ENCODE measurements at places on chromosomes 2 and 18. TPM values are rescaled to one million over a fixed set of nuclear protein-coding genes. Genes with fewer than 3 reads are reported as not detected.

- H3K36me3 ChIP-seq, result no peaks in the 10 kb centered on the region
- H3K4me3 ChIP-seq, result no peak overlapping the region
- H3K4me1 ChIP-seq, result no peaks in the 10 kb centered on the region
These were observed 243.0 kb downstream of the ZNF407 start for GRCh38 chr18:74840492-74841167.

- H3K27ac ChIP-seq, result no peak overlapping the region
- H3K4me3 ChIP-seq, result no peak overlapping the region
- no peaks in the 10 kb centered on the region for H3K27me3 ChIP-seq
- H3K36me3 ChIP-seq, result no peaks in the 10 kb centered on the region
- peaks cover 10% of the 10 kb centered on the region for H3K4me1 ChIP-seq
These were observed 359.5 kb downstream of the ZNF521 start for GRCh38 chr18:24992491-24992890.

- no peak overlapping the region for H3K27ac ChIP-seq
- H3K27me3 ChIP-seq, result no peaks in the 10 kb centered on the region
- H3K4me1 ChIP-seq, result no peaks in the 10 kb centered on the region
- H3K4me3 ChIP-seq, result no peak overlapping the region
- DNase-seq, result no peak
These were observed 163.9 kb upstream of the THUMPD2 start for GRCh38 chr2:39942950-39943349.

DNA sequence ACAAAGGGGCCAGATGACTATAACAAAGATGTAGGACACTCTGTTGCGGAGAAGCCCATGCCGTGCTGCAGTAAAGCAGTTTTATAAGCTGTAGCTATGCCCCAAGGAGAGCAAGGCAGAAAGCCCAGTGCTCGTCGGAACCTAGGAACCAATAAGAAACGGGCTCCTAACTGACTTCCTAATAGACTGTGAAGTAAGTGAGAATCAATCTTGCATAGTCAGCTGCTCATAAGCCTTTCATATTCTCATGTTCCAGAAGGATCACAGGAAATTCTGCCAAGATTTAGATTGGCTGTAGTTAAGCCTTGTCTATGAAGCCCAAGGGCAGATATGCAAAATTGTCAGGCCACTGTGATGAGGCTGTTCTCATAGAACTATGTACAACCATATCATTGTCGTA lies 98.4 kb downstream of the RTTN start:
- no peak for DNase-seq
- no peak overlapping the region for H3K4me3 ChIP-seq
- no peak overlapping the region for H3K27ac ChIP-seq

SULT1C4 gene
- 4.3 TPM for total RNA-seq

GRCh38 chr2:10482913-10483312 lies 34.8 kb upstream of the ODC1 start:
- H3K4me1 ChIP-seq, result no peaks in the 10 kb centered on the region
- no peaks in the 10 kb centered on the region for H3K27me3 ChIP-seq
- no peaks in the 10 kb centered on the region for H3K36me3 ChIP-seq
- H3K27ac ChIP-seq, result no peak overlapping the region
- no peak for DNase-seq

GRCh38 chr2:240111253-240111652 lies 24.9 kb downstream of the COPS9 start:
- no peaks in the 10 kb centered on the region for H3K27me3 ChIP-seq
- no peaks in the 10 kb centered on the region for H3K4me1 ChIP-seq
- no peak for DNase-seq
- no peak overlapping the region for H3K4me3 ChIP-seq
- H3K27ac ChIP-seq, result no peak overlapping the region

PGAP1 gene
- total RNA-seq, result 4.2 TPM

ANKRD62 gene
- not detected for total RNA-seq

- H3K4me1 ChIP-seq, result no peaks in the 10 kb centered on the region
- no peaks in the 10 kb centered on the region for H3K27me3 ChIP-seq
- no peaks in the 10 kb centered on the region for H3K36me3 ChIP-seq
- DNase-seq, result no peak
- no peak overlapping the region for H3K27ac ChIP-seq
These were observed 30.3 kb upstream of the SEC11C start for GRCh38 chr18:59109375-59109774.

- H3K36me3 ChIP-seq, result no peaks in the 10 kb centered on the region
- DNase-seq, result no peak
- no peaks in the 10 kb centered on the region for H3K27me3 ChIP-seq
- H3K4me1 ChIP-seq, result no peaks in the 10 kb centered on the region
- no peak overlapping the region for H3K4me3 ChIP-seq
These were observed 198.8 kb downstream of the NDUFA10 start for GRCh38 chr2:239826376-239826775.

SYT4 gene
- 0.15 TPM for total RNA-seq

UGT1A8 gene
- total RNA-seq, result not detected

DNA sequence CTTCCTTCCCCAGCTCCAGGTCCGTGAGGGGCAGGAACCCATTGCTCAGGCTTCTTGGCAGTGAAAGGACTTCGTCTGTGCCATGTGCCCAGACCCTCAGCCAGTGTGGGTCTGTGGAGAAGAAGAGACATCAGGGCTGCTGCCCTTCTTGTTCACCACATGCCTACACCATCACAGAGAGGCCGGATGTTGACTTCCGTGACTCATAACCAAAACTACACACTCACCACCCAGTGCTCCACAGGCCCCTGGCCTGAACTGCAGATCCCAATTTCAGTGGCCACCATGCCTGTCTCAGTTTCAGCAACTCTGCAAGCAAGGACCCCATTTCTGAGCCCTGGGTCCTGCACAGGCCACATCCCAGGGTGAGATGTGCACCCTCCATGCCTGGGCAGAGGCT lies 332.6 kb upstream of the SALL3 start:
- peaks cover 9% of the 10 kb centered on the region for H3K4me1 ChIP-seq
- DNase-seq, result no peak
- H3K27ac ChIP-seq, result no peak overlapping the region
- no peaks in the 10 kb centered on the region for H3K27me3 ChIP-seq

KCNG2 gene
- not detected for total RNA-seq

GRCh38 chr18:9021458-9021857 lies 81.0 kb upstream of the NDUFV2 start:
- H3K36me3 ChIP-seq, result no peaks in the 10 kb centered on the region
- H3K4me3 ChIP-seq, result no peak overlapping the region
- H3K27ac ChIP-seq, result no peak overlapping the region
- no peaks in the 10 kb centered on the region for H3K27me3 ChIP-seq
- H3K4me1 ChIP-seq, result peaks cover 9% of the 10 kb centered on the region

TSPYL6 gene
- 1.0 TPM for total RNA-seq

DNA sequence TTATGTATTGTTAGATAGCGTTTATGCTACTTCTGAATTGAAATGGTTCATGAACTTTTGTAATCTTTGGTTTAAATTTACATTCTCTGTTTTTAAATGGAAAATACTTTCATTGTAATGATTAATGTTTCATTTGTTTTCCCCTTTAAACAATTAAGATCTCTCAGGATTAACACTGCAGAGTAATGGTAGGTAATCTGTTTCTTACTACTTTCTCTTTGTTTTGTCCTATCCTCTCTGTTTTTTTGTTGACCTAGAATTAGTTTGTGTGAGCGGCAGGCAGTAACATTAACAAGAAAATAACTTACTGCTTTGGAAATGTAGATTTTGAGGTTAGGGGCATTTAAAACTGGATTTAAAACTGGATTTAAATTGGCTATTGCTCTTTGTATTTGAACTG lies 19.1 kb downstream of the SMAD4 start:
- H3K27me3 ChIP-seq, result no peaks in the 10 kb centered on the region
- no peak overlapping the region for H3K27ac ChIP-seq
- H3K36me3 ChIP-seq, result peaks cover 7% of the 10 kb centered on the region
- DNase-seq, result no peak
- H3K4me1 ChIP-seq, result peaks cover 24% of the 10 kb centered on the region

DNA sequence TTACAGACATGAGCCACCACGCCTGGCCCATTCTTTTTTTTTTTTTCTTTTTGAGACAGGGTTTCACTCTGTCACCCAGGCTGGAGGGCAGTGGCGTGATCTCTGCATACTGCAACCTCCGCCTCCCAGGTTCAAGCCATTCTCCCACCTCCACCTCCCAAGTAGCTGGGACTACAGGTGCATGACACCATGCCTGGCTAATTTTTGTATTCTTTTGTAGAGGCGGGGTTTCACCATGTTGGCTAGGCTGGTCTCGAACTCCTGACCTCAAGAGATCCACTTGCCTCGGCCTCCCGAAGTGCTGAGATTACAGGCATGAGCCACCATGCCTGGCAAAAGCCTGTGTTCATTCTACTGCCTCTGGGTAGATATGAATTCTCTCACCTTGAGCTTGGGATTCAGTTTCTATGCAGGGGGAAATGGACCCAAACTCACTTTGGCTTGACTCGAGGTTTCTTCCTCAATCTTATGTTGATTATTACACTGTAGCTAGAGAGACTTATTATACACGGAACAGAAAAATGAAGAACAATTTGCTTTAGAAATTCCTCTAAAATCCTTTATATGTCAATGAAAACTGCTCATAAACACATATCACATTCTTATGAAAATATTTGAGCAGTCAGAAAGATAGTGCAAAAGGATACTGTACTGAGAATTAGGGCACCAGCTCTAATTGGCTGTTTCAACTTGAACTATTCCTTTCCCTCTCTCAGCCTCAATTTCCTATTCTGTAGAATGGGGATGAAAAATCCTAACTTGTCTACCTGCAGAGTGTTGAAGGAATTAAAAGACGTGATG lies 252.3 kb downstream of the MYCN start:
- no peaks in the 10 kb centered on the region for H3K27me3 ChIP-seq
- no peaks in the 10 kb centered on the region for H3K4me1 ChIP-seq
- H3K4me3 ChIP-seq, result no peak overlapping the region
- no peak overlapping the region for H3K27ac ChIP-seq
- H3K36me3 ChIP-seq, result no peaks in the 10 kb centered on the region

PLA2R1 gene
- 11.0 TPM for total RNA-seq

- H3K36me3 ChIP-seq, result no peaks in the 10 kb centered on the region
- H3K27me3 ChIP-seq, result no peaks in the 10 kb centered on the region
- H3K4me3 ChIP-seq, result peak overlapping the region; percentile 71
- peak overlapping the region; percentile 89 for H3K27ac ChIP-seq
- peaks cover 25% of the 10 kb centered on the region for H3K4me1 ChIP-seq
These were observed 721 bp downstream of the MCEE start for GRCh38 chr2:71129114-71129901.

ACKR3 gene
- 14.6 TPM for total RNA-seq

DNA sequence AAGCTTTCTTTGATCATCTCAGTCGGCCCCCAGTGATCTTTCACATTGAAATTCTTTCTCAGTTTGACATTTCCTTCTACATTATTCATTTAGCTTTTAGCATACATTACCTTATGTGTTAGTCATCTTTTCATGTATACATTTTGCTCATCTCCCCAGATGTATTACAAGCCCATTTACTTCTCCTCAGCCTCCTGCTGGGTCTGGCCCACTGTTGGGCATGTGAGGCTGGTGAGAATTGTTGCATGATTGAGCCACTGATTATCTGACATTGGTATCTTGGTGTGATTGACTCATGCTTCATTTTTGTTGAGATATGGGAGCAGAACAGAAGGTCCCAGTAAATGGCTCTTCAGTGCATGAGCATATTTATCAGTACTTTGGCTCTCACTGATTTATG lies 300.1 kb upstream of the DDX18 start:
- no peaks in the 10 kb centered on the region for H3K27me3 ChIP-seq
- H3K4me3 ChIP-seq, result no peak overlapping the region
- H3K27ac ChIP-seq, result no peak overlapping the region
- DNase-seq, result no peak
- no peaks in the 10 kb centered on the region for H3K4me1 ChIP-seq
- no peaks in the 10 kb centered on the region for H3K36me3 ChIP-seq

GRCh38 chr2:221589696-221590095 lies 17.6 kb upstream of the EPHA4 start:
- no peak for DNase-seq
- no peak overlapping the region for H3K4me3 ChIP-seq
- H3K27me3 ChIP-seq, result no peaks in the 10 kb centered on the region
- no peak overlapping the region for H3K27ac ChIP-seq

DNA sequence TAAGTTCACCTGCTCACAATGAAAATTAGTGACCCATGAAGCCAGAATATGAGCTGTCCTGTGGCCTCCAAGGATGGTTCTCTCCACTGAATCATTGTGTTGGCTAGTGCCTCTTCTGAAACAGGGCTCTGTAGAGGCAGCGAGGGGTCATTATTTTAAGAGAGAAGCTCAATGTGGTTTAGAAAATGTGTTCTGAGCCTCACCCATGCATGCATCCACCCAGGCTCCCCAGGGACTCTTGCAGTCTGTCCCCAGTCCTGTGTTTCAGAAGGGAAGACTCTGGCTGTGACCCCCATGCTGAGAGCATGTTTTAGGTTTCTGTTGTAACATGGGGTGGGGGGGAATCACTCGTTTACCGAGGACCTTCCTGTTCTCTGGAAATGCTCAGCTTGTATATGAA lies 135.2 kb downstream of the RNF144A start:
- no peaks in the 10 kb centered on the region for H3K4me1 ChIP-seq
- H3K4me3 ChIP-seq, result no peak overlapping the region
- no peak for DNase-seq
- H3K36me3 ChIP-seq, result no peaks in the 10 kb centered on the region

GRCh38 chr2:201261471-201261870 lies 1.1 kb downstream of the CASP8 start:
- H3K4me3 ChIP-seq, result no peak overlapping the region
- H3K27ac ChIP-seq, result peak overlapping the region; percentile 92
- DNase-seq, result peak; percentile 46
- no peaks in the 10 kb centered on the region for H3K27me3 ChIP-seq
- peaks cover 47% of the 10 kb centered on the region for H3K4me1 ChIP-seq

GRCh38 chr2:8197101-8197500 lies 484.8 kb upstream of the ID2 start:
- no peaks in the 10 kb centered on the region for H3K4me1 ChIP-seq
- H3K27ac ChIP-seq, result no peak overlapping the region
- H3K36me3 ChIP-seq, result no peaks in the 10 kb centered on the region

GRCh38 chr2:74843899-74844298 lies 10.0 kb downstream of the HK2 start:
- peak overlapping the region; percentile 79 for H3K27ac ChIP-seq
- H3K4me1 ChIP-seq, result peaks cover 32% of the 10 kb centered on the region
- no peak for DNase-seq
- no peak overlapping the region for H3K4me3 ChIP-seq
- no peaks in the 10 kb centered on the region for H3K36me3 ChIP-seq
- H3K27me3 ChIP-seq, result no peaks in the 10 kb centered on the region

PUM2 gene
- 86.3 TPM for total RNA-seq

GRCh38 chr2:105885456-105885855 lies 140.7 kb downstream of the NCK2 start:
- H3K4me1 ChIP-seq, result peaks cover 26% of the 10 kb centered on the region
- H3K27me3 ChIP-seq, result no peaks in the 10 kb centered on the region
- no peak overlapping the region for H3K4me3 ChIP-seq
- no peak overlapping the region for H3K27ac ChIP-seq

- no peak for DNase-seq
- H3K4me3 ChIP-seq, result peak overlapping the region; percentile 29
- no peaks in the 10 kb centered on the region for H3K36me3 ChIP-seq
- no peak overlapping the region for H3K27ac ChIP-seq
- H3K4me1 ChIP-seq, result no peaks in the 10 kb centered on the region
These were observed 362.3 kb downstream of the MYCN start for GRCh38 chr2:16302431-16303272.

- no peaks in the 10 kb centered on the region for H3K27me3 ChIP-seq
- H3K4me1 ChIP-seq, result no peaks in the 10 kb centered on the region
- H3K36me3 ChIP-seq, result no peaks in the 10 kb centered on the region
- H3K4me3 ChIP-seq, result no peak overlapping the region
- no peak overlapping the region for H3K27ac ChIP-seq
- DNase-seq, result peak; percentile 68
These were observed 48.9 kb downstream of the CHST9 start for GRCh38 chr18:27136208-27136535.
